ENCODE measurements at places on chromosomes 7 and 10.

GRCh38 chr10:6514844-6515780 is 65.0 kb downstream of the PRKCQ start:
- DNase-seq, result no peak

DNA sequence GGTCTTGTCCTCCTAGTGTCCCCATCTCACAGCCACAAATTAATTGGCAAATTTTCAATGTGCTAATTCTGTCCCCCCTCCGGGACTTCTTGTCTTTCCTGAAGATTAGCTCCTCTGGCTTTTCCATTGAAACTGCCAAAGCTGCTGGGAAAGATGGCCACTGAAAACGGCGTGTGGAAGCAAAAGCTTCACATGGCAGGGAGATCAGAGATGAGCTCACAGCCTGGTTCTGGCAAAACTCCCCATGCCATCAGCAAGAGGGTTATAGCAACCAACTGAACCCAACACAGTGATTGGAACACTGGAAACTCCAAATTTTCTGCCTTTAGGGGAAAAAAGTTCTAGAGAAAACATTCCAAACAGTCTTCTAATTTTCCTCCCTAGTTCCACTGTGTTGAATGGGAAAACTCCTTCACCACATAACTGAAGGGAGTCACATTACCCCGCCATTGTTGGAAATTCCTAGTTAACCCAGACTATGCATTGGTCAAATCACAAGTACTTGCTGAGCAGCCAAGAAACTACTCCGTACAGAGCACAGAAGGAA is 37.0 kb downstream of the NRAP start:
- no peak for DNase-seq

DNA sequence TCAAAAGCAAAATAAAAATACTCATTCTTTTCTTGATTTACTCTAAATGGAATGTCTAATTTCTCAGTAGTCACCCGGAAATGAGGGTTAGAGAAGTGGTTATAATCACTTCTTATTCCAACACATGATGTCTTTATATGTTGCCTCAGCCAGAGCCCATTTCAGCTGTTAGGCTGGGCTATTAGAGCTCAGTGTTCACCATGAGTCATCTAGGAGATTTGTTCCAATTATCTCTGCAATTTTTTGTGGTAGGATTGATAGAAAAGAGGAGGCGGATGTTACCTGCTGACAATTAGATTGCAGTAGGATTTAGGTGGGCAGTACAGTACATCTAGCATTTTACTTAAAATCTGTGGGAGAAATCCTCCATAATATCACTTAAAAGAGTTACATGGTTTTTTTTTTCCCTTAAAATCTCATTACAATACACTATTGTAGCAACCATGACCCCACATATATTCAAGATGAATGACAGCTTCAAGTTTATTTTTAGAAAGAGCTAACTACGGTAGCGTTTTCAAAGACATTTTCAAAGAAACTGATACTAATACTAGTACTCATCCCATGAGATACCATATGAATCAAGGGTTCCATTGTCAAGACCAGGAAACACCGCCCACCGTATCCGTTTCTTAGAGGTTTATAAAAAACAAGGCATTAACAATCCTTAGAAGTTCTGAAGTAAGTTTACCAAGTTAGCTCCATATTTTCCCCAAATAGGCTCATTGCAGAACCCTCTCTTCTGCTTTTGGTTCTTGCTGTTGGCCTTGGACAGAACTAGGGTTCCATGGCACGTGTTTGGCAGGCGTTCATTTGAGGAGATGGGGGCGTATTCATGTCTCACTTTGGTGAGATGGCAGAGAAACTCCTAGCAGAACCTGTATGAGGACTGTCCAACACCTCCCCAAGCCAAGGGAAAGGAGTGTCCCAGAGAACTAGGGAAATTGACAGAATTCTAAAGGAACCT is 10.4 kb downstream of the CPA2 start:
- no peak for DNase-seq

- no peak for DNase-seq
Observed at GRCh38 chr10:69750011-69750373, 51.7 kb upstream of the COL13A1 start.

DNA sequence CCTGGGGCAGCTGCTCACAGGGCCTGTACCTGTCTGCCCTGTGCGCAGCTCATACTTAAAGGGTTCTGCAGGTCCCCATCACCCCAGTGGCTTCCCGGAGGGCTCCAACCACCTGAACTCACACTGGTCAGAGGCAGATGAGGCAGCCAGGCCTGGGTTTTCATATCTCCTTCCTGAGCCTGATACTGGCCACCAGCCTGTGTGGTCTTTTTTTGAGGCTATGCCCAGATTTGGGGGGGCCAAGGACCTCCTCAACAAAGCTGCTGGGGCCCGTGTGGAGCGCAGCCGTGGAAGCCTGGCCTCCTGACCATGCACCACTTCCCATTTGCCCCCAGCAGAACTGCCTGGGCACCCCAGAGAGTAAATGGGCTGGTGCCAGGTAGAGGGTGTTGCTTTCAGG is 25.7 kb downstream of the PNLIPRP2 start:
- DNase-seq, result no peak

- DNase-seq, result no peak
Observed at GRCh38 chr7:12221414-12221813, 10.3 kb downstream of the TMEM106B start.

GRCh38 chr7:120998996-120999565 is 10.6 kb downstream of the CPED1 start:
- DNase-seq, result no peak

DNA sequence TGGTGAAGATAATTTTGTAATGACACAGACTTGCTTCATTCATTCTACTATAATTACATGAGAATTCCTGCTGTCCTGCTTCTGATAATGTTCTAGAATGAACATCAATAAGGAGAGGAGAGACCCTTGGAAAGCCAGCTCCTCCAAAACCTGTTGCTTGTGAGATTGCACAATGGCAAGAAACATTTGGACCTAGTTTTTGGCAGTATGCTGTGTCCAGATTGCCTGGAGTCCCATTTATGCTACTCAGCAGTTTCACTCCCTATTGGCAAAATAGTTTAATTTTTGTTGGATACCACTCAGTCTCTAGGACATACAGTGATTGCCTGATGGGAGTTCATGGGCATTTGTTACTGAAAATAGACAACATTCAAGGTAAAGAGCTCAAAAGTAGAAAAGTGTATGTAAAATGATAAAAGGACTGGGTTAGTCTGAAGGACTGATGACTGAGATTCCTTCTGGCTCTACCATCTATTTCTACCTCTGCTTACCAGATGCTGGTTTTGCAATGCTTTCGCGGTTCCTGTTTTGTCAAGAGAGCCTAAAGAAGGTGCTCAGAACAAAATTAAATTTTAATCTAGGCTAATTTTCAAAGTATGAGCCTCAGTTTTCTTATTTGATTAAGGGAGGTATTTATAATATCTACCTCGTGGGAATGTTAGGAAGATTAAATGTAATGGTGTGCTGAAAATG is 8.0 kb upstream of the ACTR3B start:
- no peak for DNase-seq

GRCh38 chr10:54203401-54203800 is 597.6 kb downstream of the PCDH15 start:
- no peak for DNase-seq

GRCh38 chr7:113202284-113202683 is 83.9 kb upstream of the SMIM30 start:
- DNase-seq, result no peak
